ENCODE measurements at places on chromosomes 4 and X.

GRCh38 chr4:88227734-88228133 lies 56.6 kb downstream of the PPM1K start:
- DNase-seq, result no peak

DNA sequence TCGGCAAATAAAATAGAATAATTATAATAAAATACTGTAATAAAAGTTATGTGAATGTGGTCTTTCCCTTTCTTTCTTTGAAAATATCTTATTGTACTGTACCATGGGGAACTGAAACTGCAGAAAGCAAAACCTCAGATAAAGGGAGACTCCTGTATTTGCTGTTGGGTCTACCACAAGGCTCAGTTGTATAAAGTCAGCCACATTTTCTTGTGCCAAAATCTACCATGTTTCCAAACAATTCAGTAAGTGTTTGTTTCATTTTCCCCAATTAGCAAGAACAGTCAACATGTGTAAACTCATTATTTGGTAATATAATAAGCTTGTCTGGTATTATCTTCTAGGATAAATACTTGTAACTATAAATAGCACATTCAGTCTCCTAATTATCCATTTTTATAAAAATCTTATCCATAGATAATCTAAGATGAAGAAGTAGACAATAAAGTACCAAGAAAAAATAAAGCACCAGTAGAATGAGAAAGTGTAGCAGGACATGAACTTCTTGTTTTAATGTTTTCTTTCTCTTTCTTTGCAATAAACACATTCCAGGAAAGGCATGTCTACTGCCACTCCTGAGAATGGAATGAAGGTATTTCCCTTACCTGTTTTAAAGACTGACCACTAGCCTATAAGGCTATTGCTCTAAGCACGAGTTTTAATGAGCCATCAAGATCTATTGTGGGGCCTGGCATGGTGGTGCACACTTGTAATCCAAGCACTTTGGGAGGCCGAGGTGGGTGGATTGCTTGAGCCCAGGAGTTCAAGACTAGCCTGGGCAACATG lies 15.0 kb upstream of the OTUD4 start:
- no peak for DNase-seq

DNA sequence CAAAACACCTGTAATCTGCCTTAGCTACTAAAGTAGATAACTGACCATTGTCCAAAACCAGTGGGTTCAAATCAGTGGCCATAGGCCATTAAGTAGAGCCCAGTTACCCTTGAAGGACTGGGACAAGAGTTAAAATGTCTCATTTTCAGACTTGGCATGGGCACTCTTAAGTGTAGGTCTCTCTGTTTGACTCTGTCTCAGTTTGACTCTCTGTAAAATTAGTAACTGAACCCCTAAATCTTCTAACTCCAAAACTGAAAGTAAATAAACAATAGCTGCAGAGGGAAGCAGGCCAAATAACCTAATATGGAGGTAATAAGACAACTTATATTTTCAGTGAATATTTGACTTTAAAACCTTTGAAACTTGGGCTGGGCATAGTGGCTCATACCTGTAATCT lies 89.1 kb downstream of the SLC16A2 start:
- DNase-seq, result no peak

DNA sequence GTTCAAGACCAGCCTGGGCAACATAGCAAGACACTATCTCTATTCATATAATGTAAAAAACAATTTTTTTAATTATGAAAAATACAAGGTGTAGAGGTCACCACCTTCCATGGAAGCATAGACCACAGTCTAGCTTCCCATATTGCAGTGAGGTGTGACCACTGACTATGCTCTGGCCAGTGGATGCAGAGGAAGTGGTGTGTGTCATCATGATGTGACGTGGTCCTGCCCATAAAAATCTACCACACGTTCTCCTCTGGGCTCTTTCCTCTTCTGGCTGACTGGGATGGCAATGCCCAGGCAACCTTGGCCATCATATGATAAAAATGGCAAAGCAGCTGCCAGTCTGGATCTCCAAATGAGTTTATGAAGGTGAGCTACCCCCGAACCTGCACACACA lies 65.7 kb downstream of the RBM47 start:
- DNase-seq, result no peak

GRCh38 chrX:39311646-39312045 lies 510.4 kb downstream of the MID1IP1 start:
- no peak for DNase-seq

DNA sequence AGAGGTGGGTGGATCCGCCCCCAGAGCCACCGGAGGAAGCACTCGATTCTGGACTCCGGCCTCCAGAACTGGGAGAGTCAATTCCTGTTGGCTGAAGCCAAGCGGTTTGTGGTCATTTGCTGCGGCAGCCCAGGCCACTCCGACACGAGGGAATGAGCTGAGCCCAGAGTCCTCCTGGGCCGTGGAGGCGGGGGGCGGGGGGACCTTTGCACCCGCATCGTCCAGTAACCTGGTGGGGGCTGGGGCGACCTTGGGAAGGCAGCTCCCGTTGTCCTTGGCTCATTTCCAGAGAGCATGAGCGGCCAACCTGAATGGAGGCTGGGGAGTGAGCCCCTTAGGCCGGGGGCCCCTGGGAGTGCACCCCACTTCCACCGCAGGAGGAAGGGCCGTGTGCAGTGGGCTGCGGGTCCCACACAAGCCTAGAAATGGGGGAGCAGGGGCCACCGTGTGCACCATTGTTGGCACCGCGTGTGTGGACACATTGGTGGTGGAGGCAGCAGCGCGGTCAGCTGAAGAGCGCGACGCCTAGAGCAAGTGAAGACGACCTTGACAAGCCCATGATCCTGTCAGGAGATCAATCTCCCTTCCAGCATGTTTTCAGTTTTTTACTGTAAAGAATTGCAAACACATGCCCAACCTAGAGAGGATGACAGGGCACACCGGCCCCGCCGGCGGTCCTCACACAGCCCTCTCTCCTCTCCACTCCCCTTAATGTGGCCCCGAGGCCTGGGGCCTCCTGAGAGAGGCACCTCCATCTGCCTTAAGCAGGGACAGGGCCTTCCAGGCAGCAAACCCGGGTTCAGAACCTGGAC lies 19.9 kb upstream of the DUSP9 start:
- no peak for DNase-seq

DNA sequence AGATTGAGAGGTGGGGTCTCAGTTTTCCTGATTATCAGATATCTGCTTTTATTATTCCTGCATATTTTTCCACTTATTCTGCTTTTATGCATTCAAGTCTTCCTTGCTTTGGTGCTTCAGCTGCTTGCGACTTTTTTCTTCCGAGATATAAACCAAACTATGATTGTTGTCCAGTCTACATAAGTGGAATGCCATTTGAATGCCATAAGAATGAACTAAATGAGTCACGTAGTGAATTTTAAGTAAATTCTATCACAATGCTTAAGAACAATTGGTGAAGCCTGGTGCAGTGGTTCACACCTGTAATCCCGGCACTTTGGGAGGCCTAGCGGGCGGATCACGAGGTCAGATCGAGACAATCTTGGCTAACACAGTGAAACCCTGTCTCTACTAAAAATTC lies 189.1 kb downstream of the PCDH18 start:
- DNase-seq, result no peak

GRCh38 chr4:7153711-7154110 lies 38.6 kb upstream of the SORCS2 start:
- DNase-seq, result no peak

DNA sequence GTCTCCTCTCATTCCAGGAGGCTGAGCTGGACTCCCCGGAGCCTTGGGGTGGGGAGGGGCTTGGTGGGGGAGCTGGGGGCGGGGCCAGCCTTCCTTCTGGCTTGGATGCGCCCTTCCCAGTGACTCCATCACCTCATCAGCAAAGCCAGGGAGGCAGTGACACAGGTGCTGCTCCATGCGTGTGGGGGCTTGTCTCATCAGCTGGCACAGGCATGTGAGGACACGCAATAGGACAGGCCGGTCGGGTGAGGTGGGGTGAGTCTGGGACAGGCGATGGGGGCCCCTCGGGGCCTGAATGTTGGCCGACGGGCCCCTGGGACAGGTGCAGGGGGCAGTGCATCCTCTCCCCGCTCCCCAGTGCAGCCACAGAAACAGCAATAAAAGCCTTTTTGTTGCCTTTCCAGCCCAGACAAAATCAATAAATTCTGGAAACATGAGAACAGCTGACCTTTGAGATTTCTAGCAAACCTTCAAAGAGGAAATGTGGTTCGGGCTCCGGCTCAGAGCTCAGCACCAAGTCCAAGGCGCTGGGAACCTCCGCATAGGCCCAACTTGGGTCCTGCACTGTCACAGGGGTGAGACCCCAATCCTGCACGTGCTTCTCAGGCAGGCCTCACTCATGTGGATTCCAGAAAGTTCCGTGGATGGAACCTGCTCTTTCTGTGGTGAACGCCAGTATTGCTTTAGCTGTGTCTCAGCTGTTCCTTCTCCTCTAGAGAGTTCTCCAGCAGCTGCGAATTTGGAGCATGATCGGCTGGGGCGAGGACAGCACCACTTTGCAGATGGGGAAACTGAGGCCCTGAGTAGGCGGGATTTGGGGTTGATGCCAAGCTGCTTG lies 18.5 kb downstream of the ADRA2C start:
- no peak for DNase-seq

DNA sequence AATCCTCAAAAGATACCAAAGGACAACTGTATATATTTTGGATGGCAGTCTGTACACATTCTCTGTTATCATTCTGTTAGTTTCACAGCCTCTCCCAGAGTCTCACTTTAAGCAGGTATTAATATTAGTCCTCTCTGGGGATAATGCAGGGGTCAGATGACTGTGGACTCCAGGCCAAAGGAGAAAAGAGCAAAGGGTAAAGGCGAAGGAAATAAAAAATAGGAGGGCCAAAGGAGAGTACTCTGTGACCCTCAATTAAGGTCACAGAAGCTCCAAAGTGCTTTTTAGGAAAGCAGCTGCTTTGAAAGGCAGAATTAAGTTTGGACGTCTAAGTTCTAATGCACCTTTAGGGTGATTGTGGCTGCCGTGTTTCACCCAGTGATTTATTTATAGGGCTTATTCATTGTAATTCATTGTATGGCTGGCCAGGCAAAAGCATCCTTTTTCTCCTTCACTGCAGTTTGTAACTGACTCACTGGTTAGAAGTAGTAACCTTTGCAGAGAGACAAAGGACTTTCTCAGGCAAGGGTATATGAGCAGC lies 7.8 kb downstream of the MSMO1 start:
- DNase-seq, result no peak

- DNase-seq, result no peak
Measured at GRCh38 chr4:39834269-39834668, 136.3 kb downstream of the UBE2K start.

GRCh38 chrX:123943488-123943887 lies 18.0 kb upstream of the STAG2 start:
- no peak for DNase-seq

- no peak for DNase-seq
Measured at GRCh38 chr4:181509073-181509472, 734.1 kb upstream of the TENM3 start.

- no peak for DNase-seq
Measured at GRCh38 chr4:19850909-19851308, 400.8 kb upstream of the SLIT2 start.

DNA sequence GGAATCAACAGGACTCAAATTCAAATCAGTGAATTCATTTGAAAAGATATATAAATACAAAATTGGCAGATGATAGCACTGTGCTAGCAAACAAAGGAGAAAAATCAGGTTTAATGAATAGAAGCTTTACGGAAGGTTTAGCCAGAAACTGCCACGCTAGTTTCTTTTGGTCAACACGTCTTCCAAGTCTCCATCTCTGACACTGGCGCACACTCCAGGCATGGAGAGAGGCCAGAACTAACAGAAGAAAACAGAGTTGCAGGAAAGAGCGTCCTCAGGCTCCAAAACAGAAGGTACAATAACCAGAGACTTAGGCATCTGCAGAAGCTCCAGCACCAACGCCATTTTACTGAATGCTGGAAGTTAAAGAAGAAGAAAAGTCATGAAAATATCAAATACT lies 497.3 kb upstream of the FRG1 start:
- DNase-seq, result no peak

DNA sequence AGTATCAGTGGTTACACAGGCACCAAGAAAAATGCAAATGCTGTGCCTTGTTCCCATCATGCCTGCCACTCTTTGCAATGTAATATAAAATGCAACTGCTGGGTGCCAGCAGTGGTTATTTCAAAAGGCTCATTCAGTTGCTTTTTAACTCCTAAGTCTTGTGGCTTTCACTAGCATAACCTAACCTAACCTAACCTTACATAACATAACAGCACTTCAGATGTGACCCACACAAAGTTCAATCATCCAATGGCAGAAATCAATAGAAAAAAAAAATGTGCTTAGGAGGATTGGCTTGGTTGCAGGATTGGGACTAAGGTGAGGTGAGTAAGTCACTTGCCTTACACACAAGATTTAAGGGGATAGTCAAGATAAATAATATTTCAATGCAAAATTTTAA lies 60.2 kb upstream of the VMA21 start:
- DNase-seq, result no peak

DNA sequence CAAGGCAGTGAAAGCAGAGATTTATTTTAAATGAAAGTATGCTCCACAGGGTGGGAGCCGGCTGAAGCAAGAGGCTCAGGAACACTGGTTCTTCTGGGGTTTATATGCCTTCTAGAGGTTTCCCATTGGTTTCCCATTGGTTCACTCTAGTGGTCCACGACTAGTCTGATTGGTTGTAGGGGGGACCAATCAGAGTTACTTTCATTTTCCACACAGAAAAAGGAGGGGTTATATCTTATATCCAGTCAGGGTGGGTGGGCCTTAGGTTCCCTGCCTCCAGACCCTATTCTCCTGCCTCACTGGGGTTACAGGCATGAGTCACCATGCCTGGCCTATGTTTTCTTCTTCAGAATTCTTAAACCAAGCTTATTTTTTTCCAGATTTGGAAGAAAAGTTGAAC lies 101.6 kb downstream of the KLHL8 start:
- no peak for DNase-seq

DNA sequence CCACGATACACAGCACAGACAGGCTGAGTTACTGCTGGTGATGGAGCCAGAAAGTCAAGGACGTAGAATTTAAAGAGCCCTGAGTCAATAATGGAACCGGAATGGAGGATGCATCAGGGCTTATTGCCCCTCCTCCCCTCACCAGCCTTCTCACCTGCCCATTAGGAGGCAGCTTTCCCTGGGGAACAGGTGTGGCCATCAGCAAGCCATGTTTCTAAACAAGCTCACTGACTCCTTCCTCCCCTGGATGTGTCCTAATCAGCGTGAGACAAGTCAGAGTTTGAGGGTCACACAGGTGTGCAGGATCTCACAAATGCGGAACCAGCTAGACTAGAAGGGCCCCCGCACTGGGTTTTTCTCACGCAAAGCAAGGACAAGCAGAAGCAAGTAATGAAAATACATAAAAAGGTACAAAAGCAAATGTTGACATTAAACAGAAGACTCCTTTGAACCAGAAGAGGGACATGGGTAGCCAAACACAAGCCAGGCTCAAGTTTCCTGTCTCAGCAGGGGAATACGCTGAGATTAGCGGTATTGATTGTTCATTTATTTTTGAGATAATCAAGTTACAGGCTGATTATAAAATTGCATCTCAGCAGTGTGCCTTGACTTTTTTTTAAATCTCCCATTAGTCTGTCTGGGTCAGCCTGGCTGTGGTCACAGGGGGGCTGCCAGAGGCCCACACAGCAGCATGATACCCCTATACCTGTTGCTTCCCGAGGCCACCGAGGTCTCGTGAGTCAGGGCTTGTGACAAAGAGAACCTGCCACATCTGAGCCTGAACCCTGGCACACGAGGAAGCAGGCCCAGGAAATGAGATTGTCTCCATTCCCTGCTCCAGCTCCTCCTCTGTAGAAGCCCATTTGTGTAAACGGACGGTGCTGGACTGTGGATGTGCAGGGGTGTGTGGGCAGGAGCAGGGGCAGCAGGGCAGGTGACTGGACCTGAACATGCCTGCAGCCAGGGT lies 37.4 kb downstream of the CCKAR start:
- no peak for DNase-seq

GRCh38 chr4:6963139-6963611 lies 53.5 kb downstream of the TBC1D14 start:
- DNase-seq, result no peak

GRCh38 chr4:58254291-58254690 lies 1144.1 kb upstream of the IGFBP7 start:
- no peak for DNase-seq
